ENCODE measurements at places on chromosomes 6 and 20. TPM values are rescaled to one million over a fixed set of nuclear protein-coding genes. Genes with fewer than 3 reads are reported as not detected.

Gene CENPB
- total RNA-seq = 47.1 TPM

Gene BTNL2
- not detected for total RNA-seq

Gene FOXQ1
- 1.9 TPM for total RNA-seq

Gene HLA-DQA1
- not detected for total RNA-seq

Gene HSPA1A
- 54.3 TPM for total RNA-seq

Gene AKAP12
- 240 TPM for total RNA-seq

Gene DCDC2
- not detected for total RNA-seq

GRCh38 chr6:119562168-119562567 is 212.6 kb upstream of the MAN1A1 start:
- peaks cover 2% of the 10 kb centered on the region for H3K4me1 ChIP-seq
- DNase-seq = no peak
- H3K4me3 ChIP-seq = no peak overlapping the region
- no peaks in the 10 kb centered on the region for H3K36me3 ChIP-seq
- H3K27me3 ChIP-seq = no peaks in the 10 kb centered on the region

DNA sequence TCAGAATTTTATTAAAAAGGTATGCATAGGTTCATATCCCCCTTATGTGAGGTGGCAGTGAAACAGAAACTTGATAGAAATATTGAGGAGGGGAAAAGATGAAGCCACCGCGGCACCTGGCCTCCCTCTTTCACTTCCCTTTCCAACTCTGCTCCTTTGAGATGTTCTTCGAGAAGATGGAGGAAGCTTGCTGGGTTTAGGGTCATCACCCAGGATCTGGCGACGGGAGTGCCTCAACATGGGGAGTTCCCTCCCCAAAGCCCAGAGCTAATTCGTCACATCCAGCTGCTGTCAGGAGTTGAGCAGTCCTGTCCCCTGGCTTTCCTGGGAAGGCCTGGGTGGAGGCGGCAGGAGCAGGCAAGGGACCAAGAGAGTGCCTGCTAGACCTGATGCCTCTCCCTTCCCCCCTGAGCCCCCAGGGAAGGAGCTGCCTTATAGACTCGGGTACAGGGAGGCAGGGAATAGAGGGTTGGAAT is 29.1 kb downstream of the RREB1 start:
- peaks cover 2% of the 10 kb centered on the region for H3K27me3 ChIP-seq
- H3K36me3 ChIP-seq = no peaks in the 10 kb centered on the region
- DNase-seq = no peak
- no peak overlapping the region for H3K4me3 ChIP-seq
- no peak overlapping the region for H3K27ac ChIP-seq

DNA sequence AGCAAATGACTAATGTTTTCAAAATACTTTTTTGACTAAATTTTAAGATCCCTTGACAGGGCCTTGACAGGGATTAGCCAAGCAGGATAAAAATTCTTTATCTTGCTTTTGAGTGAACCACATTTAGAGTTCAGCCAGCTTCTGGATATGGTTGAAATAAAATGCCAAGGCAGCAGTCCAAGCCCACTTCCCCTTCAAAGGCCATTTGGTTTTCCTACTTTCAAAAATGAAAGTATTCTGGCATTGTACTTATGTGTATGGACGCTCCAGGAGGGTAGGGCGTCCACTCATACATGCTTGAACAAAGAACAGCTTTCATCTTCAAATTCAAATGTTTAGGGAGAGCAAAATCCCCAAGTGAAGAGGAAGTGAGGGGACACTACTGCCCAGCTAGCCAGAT is 82.3 kb upstream of the BCLAF1 start:
- H3K27ac ChIP-seq = no peak overlapping the region
- no peaks in the 10 kb centered on the region for H3K4me1 ChIP-seq
- no peaks in the 10 kb centered on the region for H3K36me3 ChIP-seq
- H3K27me3 ChIP-seq = no peaks in the 10 kb centered on the region
- no peak overlapping the region for H3K4me3 ChIP-seq

- no peaks in the 10 kb centered on the region for H3K36me3 ChIP-seq
- peak overlapping the region; percentile 98 for H3K27ac ChIP-seq
- H3K4me1 ChIP-seq = no peaks in the 10 kb centered on the region
- peaks cover 5% of the 10 kb centered on the region for H3K27me3 ChIP-seq
- peak; percentile 61 for DNase-seq
- peak overlapping the region; percentile 99 for H3K4me3 ChIP-seq
Observed at GRCh38 chr6:26021001-26021349, 58.4 kb downstream of the TRIM38 start.

DNA sequence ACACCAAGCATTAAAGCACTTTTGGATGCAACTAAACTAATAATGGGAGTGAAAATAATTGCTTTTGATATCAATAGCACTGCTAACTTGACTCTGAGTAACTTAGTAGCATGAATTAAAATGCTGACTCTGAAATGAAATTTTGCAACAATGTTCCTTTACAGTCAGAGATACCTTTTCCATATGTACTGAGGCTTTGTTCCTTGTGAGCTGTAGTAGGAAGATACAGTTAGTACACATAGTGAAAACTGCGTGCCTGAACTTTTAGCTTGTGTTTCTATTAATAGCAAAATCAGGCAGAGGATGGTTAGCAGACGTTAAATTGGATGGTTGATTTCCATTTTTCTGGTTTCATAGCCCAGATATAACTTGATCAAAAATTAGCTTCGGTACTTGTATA is 18.6 kb downstream of the ADGRG6 start:
- no peaks in the 10 kb centered on the region for H3K36me3 ChIP-seq
- H3K27ac ChIP-seq = no peak overlapping the region
- H3K4me3 ChIP-seq = no peak overlapping the region
- no peak for DNase-seq
- peaks cover 7% of the 10 kb centered on the region for H3K4me1 ChIP-seq

DNA sequence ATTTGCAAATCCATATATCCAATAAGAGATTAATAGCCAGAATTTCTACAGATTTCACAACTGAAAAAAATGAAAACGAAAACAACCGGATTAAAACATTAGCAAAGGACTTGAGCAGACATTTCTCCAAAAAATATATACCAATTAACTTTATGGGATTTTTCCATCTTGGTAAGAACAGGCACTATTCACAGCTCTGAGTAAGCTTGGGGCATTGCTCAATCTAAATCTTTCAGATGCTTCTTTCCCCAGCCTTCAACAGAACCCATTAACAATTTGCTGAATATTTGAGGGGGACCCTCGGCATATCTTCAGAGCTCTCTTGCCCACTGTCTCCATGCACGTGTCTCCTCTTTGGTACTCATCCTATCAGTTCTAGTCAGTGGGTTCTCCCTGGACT is 111.7 kb upstream of the CD93 start:
- no peaks in the 10 kb centered on the region for H3K4me1 ChIP-seq
- DNase-seq = no peak
- no peak overlapping the region for H3K4me3 ChIP-seq
- H3K36me3 ChIP-seq = no peaks in the 10 kb centered on the region

- H3K27ac ChIP-seq = no peak overlapping the region
- H3K4me1 ChIP-seq = peaks cover 56% of the 10 kb centered on the region
- H3K4me3 ChIP-seq = no peak overlapping the region
- no peaks in the 10 kb centered on the region for H3K36me3 ChIP-seq
Observed at GRCh38 chr6:33815854-33816253, 12.1 kb upstream of the MLN start.

- H3K27me3 ChIP-seq = peaks cover 7% of the 10 kb centered on the region
- peak overlapping the region; percentile 88 for H3K27ac ChIP-seq
- no peak for DNase-seq
- H3K36me3 ChIP-seq = peaks cover 8% of the 10 kb centered on the region
Observed at GRCh38 chr20:49813305-49813974, 812 bp downstream of the SLC9A8 start.

DNA sequence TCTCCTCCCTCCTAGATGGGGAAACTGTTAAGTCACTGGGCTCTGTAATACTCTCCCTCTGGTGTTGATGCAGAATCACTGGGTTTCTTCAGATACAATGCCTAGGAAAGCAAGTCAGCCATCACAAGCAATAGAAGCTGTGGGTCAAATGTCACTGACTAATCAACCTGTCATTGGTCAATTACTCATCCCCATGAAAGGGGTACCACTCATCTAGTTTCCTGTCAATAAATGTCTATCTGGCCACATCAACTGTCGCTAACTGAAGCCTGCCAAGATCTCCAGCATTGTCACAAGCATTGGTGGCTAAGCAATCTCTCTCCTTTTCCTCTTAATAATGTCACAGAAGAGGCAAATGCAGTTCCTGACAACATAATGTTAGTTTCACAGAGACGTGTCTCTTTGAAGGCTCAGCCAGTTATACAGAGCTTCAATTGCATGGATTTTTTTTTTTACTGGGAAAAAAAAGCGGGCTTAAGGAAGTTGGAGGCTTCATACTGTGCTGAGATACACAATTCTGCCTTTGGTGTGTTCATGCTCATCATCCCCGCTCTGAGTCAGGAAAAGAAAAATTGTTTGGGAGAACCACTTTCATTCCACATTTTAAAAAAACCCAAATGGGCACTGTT is 355.9 kb downstream of the BTBD9 start:
- H3K27me3 ChIP-seq = no peaks in the 10 kb centered on the region
- no peak overlapping the region for H3K4me3 ChIP-seq
- peaks cover 15% of the 10 kb centered on the region for H3K4me1 ChIP-seq
- no peaks in the 10 kb centered on the region for H3K36me3 ChIP-seq

DNA sequence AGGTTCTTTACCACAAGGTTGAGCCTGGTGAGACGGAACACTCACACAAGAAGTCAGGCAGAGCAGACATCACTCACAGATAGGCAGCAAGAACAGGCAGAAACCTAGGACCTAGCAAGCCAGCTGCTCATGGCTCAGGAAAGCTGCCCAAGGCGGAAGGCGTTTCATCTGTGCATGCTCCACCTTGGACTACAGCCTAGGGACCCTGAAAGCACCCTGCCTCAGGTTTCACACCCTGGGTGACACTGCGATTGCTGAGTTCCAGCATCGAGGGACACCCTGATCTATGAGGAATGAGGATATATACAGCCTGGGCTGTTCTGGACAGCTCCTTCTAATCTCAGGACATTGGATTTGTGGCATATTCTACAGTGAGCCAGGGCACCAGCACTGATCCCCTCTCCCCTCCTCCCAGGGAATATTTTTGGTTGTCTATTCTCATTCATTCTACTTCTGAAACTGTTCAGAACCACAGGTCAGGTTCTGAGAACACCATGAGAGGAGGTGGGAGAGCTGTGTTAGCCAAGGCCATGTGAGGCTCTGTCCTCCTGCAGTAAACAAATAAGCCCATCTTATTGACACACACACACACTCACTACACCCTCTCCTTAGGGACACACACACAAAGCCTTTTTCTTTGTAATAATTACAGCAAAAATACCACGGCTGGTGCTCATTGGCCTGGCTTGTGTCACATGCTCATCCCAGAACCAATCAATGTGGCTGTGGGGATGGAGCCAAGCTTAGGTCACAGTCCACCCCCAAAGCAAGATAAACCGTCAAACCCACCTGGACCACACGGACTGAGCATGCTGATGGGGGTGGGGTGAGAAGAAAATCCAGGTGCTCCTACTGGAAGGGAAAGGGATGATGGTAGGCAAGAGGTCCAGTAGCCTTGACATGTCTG is 26.3 kb upstream of the PMEPA1 start:
- peaks cover 9% of the 10 kb centered on the region for H3K4me1 ChIP-seq
- no peak overlapping the region for H3K27ac ChIP-seq
- DNase-seq = no peak
- H3K4me3 ChIP-seq = no peak overlapping the region
- H3K36me3 ChIP-seq = no peaks in the 10 kb centered on the region
- peaks cover 10% of the 10 kb centered on the region for H3K27me3 ChIP-seq

DNA sequence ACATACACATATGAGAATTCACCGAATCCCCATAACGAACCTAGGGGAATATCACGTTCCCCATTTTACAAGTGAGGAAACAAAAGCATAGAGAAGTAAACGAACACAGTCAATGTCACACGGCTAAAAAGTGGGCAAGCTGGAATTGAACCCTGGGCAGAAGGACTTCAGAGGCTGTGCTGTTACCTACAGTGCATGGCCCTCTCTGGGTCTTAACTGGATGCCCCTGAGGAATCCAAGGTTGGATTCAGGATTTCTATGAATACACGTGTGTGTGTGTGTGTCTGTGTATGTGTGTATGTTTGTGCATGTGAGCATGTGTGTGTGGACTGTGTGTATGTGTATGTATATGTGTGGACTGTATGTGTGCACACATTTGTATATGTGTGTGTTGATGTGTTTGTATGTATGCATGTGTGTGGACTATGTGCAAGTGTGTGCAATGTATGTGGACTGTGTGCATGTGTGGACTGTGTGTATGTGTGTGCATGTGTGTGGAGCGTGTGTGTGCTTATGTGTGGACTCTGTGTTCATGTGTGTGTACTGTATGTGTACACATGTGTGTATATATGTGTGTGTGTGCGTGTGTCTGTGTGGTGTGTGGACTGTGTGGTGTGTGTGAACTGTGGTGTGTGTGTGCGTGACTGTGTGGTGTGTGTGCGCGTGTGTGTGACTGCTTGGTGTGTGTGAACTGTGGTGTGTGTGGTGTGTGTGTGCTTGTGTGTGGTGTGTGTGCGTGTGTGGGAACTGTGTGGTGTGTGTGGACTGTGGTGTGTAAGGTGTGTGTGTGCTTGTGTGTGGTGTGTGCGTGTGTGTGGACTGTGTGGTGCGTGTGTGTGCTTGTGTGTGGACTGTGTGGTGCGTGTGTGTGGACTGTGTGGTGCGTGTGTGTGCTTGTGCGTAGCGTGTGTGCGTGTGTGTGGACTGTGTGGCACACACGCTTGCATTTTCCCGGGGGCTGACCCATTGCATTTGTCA is 49.0 kb downstream of the HNF4A start:
- no peaks in the 10 kb centered on the region for H3K4me1 ChIP-seq
- no peak overlapping the region for H3K27ac ChIP-seq
- no peak overlapping the region for H3K4me3 ChIP-seq
- H3K36me3 ChIP-seq = peaks cover 5% of the 10 kb centered on the region
- DNase-seq = no peak

- no peak overlapping the region for H3K4me3 ChIP-seq
- H3K4me1 ChIP-seq = peaks cover 2% of the 10 kb centered on the region
- H3K27me3 ChIP-seq = peaks cover 3% of the 10 kb centered on the region
Observed at GRCh38 chr6:107894809-107895396, 63.1 kb downstream of the SEC63 start.

- H3K4me1 ChIP-seq = no peaks in the 10 kb centered on the region
- no peak overlapping the region for H3K27ac ChIP-seq
- no peak overlapping the region for H3K4me3 ChIP-seq
- DNase-seq = no peak
- no peaks in the 10 kb centered on the region for H3K36me3 ChIP-seq
Observed at GRCh38 chr6:160783741-160784140, 81.7 kb downstream of the PLG start.

DNA sequence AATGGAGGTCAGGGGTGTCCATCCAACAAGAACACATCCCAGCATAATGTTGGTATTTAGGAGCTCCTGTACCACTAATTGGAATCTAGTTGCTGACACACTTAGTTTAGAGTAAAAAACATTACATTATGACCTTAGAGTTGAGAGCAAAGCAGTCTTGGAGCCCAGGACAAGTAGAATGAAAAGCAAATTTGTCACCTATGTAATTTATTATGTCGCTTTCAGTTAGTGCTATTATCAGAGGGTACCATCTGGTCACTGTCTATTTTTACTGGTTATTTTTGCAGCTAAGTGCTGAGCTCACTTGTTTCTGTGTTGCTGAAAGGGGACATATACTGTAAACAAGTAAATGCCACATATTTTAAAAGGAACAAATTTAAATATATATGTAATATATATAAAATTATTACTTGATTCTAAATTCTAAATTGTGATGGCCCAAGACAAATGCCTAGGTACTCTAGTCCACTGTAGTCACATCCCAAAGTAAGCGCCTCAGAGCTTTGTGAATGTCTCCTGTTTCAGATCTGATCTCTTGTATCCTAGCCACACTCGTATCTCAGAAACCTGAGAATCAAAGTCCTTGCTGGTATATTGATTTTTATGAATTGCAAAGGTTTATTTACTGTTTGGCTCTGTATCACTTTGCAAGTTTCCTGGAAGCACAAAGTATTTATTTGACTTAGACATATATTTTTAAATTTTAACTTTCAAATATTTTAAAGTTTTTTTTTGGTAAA is 148.6 kb upstream of the MAN1A1 start:
- peak overlapping the region; percentile 16 for H3K27ac ChIP-seq
- no peak overlapping the region for H3K4me3 ChIP-seq
- no peaks in the 10 kb centered on the region for H3K36me3 ChIP-seq
- H3K27me3 ChIP-seq = peaks cover 5% of the 10 kb centered on the region

All from glutamatergic neuron (in vitro differentiated cells).